Thyroid gland (tissue), 4 donors: ENCODE measurements at places on chromosomes 13 and 19.
A peak's percentile ranks its signal among the peaks of the same experiment; 100 is the strongest.

- no peak for DNase-seq
Measured at GRCh38 chr13:99733346-99733745, 232.1 kb downstream of the TM9SF2 start.

GRCh38 chr13:42656958-42657357, 83.0 kb downstream of the TNFSF11 start:
- DNase-seq, result no peak

DNA sequence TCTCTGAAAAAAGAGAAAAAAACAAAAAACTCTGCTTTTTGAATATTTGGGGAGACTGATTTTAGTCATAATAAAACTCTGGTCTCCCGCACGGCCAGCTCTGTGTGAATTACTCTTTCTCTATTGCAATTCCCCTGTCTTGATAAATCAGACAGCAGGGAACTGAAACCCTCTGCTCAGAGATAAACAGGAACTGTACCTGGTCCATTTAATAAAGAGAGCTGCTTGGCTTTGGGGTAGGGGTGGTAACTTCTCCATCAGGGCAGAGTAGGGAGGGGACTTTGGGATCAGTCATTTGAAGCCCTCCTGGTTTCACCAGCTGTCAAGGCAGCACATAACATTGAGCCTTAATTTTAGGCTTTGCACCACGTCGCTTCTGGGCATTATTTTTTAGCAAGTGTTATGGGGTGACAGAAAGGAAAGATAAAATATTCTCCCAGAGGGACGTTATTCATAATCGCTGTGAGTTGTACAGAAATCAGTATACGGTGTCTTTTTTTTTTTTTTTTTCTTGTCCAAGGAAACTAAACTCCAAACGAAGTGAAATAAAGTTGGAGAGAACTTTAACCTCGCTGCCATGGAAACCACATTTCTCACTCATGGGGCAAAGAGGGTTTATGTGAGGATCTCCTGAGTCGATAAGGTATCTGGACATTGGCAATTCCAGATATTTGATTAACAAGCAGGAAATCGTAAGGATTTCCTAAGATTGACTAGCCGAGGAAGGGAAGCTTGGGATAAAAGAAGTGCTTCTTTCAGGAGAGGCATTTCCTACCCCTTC, 99.0 kb upstream of the MRI1 start:
- DNase-seq, result no peak

DNA sequence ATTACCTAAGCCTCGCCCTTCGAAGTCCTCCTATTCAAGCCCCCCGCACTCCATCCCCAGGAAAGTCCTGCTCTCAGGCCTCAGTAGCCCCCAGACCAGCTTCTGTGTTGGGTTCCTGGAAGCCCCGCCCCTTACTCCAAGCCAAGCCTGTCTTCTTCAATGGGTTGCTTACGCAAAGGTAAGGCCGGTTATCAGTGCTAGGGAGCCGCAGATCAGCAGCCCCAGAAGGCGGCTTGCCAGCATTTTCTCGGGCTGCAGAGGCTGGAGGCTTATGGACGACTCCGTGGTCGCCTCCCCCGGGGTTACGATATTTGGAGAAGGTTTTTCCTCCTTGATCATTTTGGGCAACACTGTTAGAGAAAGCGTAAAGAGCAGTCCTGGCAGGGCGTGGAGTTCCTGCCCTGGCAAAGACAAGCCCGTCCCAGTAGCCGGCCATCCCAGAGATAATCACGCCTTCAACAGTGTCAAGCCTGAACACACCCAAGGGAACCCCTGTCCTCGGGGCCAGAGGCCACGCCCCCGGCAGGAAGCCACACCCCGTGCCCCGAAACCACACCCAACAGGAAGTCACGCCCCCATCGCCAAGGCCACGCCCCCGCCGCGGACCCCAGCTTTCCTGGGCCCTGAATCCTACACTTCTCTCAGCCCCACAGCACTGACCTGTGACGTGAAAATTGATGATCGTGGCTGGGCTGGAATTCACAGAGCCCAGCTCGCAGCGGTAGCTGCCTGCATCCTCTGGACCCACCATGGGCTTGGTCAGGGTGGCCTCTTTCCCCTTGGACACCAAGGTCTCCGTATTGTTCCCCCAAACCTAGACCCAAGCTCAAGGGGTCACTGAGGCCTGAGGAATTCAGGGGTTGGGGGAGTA, 954 bp upstream of the RASIP1 start:
- no peak for DNase-seq

DNA sequence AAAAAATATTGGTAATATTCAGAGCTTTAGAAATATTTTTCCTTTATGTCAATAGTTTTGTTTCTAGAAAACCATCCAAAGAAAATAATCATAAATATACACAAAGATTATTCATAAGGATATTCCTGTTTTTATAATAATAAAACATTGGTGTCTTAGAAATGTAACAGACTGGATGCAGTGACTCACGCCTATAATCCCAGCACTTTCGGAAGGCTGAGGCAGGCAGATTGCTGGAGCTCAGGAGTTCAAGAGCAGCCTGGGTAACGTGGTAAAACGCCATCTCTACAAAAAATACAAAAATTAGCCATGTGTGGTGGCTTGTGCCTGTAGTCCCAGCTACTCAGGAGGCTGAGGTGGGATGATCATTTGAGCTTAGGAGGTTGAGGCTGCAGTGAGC, 106.8 kb downstream of the DHRS12 start:
- DNase-seq, result no peak

GRCh38 chr13:114096811-114097211, 35.6 kb downstream of the RASA3 start:
- no peak for DNase-seq

- no peak for DNase-seq
Measured at GRCh38 chr19:42166316-42166715, 34.1 kb upstream of the POU2F2 start.

DNA sequence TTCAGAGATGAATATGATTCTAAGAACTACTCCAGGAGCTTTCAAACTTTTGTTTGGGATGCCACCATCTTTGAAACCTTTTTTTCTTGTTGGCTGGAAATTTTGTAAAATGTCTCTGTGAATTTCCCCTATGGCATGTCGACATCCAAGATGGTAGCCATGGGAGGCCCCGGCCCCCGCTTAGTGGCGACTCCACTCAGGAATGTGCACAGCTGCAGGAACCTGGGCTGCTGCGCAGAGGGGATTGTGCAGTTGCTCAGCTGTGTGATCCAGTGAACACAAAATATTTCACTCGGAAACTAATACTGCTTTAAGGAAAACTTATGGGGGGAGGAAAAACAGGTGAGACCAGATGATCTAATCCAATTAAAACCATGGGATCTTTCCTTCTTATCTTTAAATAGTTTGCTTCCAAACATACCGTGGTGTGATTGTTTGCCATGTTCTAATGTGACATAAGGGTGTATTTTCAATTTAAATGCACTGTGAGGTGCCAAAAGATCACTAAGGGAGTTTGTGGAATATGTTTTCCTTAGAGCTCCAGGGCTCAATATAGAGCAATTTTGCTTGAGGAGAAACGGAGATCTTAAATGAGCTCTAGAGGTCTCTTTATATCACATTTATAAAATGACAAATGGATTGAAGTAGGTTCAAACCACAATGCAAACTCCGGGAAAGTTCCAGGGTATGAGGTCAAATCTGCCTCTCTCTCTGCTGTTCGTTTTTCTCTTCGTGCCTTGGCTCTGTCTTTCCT, 497.7 kb downstream of the FGF9 start:
- DNase-seq, result no peak

DNA sequence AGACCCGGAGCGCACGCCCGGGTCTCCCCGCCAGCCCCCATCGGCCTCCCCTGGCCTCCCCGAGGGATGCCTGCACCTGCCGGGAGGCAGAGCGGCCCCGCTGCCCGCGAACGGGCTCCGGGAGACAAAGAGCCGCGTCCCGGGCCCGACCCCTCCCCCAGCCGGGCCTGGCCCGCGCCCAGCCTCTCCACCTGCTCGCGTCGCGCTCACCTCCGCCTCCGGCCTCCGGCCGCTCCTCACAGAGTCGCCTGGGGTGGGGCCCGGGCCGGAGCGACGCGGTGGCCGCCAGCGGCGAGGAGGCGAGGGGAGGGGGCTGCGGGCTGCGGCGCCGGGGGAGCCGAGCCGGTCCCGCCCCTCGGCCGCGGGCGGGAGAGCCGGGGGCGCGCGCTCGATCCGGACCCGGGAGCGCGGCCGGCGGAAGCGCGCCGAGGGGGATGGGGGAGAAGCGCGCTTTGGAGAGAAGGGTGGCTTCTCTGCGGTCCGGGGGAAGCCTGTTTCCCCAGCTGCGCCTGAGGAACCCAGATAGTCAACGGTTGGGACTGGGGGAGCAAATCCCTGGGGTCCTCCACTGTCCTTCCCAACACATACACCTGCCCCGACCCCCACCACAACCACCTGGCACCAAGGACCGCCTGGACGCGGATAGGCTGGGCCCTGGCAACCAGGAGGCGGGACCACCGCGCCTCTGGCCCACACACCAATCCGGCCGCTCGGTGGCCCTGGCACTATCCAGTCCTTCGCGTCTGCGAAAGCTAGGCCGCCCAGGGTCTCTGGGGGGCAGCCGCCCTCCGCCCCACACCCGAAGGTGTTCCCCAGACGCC, at the start of gene PRR36:
PRR36 (minus strand) TSS at position 315 of the 821 bp plus-strand sequence. CDS start 701 bp downstream, outside the sequence.
- peak; percentile 56 for DNase-seq

DNA sequence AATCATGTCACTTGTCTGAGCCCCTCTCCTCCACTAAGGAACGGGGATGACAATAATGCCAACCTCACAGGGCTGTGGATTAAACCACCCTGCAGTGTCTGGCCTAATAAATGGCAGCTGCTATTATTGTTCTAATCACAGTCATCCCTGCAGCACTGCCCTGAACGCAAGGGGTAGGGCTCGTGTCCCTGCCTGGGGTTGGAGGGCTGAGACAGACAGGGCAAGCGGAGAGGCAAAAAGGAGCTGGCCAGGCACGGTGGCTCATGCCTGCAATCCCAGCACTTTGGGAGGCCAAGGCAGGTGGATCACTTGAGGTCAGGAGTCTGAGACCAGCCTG, 10.2 kb upstream of the KPTN start:
- no peak for DNase-seq

DNA sequence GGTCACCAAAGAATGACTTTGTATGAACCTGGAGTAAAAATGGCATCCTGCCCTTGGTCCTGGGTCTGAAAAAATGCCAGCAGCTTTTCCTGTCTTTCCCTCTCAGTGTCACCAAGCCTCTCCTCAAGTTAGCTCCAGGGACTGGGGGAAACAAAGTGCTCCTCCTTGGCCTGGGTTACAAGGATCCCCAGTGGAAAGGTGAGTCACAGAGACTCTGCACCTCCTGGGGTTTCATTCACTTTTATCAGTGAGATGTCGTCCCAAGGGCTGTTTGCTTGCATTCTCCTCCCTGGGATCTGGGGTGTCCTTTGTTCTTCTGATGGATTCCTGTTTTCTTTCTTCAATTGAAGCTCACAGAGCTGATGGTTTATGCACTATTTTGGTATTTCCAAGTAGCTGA, 93.2 kb upstream of the CSNK1A1L start:
- no peak for DNase-seq

- DNase-seq, result no peak
Measured at GRCh38 chr13:68232351-68233130, 1002.4 kb upstream of the PCDH9 start.

GRCh38 chr19:40489882-40490230, 23.1 kb downstream of the SPTBN4 start:
- no peak for DNase-seq

DNA sequence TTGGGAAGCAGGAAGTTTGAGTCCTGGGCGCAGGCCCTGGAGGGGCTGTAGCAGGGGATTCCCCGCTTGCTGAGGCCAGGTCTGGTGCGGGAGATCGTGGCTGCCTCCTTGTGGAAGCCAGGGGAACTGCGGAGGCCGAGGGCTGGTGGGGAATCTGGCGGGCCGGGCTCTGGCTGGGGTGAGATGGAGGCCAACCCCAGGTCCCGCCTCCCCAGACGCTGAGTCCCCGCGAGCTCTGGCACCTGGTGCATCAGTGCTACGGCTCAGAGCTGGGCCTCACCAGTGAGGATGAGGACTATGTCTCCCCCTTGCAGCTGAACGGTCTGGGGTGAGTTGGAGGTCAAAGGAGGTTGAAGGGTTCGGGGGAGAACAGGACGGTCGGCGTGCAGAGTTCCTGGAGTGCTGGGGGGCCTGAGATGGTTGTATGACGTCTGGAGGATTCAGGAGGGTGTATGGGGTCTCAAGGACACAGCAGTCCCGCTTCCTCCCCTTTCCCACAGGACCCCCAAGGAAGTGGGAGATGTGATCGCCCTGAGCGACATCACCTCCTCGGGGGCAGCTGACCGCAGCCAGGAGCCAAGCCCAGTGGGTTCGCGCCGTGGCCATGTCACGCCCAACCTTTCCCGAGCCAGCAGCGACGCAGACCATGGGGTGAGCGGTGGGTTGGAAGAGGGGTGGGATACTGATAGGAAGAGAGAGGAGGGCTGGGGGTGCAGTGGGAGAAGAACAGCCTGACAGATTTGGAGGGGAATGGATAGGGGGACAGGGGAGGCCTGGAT, 13.1 kb downstream of the GRAMD1A start:
- peak; percentile 55 for DNase-seq

- no peak for DNase-seq
Measured at GRCh38 chr13:31124204-31124603, 37.5 kb downstream of the HSPH1 start.

DNA sequence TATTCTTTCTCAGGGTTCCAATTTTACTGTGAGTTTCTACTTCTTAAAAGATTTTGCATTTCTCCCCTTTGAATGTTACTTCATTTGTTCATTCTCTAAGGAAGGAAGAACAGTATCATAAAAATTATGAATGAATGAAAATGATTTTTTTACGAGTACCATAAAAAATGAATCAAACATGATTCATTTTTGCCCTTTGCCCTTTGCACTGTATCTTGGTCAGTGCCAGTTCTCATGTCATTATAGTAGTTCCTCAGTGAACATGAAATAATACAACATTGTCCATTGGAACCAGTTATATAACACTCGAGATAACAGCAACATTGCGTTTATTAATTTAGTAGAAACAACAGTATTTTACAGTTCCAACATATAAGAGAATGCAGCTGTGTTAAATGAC, 28.8 kb downstream of the FLT1 start:
- no peak for DNase-seq

- no peak for DNase-seq
Measured at GRCh38 chr13:23516190-23516589, 54.0 kb upstream of the TNFRSF19 start.

- no peak for DNase-seq
Measured at GRCh38 chr19:42497492-42498168, 30.7 kb downstream of the CEACAM1 start.

GRCh38 chr19:16261584-16262368, 62.9 kb upstream of the KLF2 start:
- DNase-seq, result no peak

GRCh38 chr19:30338041-30338456, 34.1 kb upstream of the ZNF536 start:
- no peak for DNase-seq

GRCh38 chr13:44393391-44393790, 19.8 kb downstream of the SERP2 start:
- DNase-seq, result peak; percentile 72

DNA sequence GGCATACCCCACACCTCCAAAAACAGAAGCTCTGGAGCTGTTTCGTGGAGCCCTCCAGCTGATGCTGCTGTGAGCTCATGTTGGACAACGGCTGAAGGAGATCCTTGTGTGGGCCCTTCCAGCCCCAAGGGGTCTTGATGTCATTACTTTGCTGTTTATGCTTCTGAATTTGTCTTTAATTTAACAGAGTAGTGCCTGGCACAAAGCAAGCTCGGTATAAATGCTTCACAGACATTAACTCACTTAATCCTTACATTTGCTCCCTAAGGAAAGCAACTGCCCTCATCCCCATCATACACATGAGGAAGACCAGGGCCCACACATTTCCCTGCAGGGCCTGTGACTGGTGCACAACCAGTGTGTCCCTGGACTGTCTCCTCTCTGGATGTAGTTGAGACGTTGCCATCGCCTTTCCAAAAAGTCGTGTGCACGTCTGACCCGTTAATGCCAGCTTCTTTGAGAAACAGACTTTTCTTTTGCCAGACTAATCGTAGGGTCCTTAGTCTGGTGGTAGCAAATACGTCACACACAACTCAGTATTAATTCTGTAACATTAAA, 7.6 kb downstream of the COL4A1 start:
- DNase-seq, result no peak
